ENCODE measurements at places on chromosomes 5 and 9.
A peak's percentile ranks its signal among the peaks of the same experiment; 100 is the strongest.

DNA sequence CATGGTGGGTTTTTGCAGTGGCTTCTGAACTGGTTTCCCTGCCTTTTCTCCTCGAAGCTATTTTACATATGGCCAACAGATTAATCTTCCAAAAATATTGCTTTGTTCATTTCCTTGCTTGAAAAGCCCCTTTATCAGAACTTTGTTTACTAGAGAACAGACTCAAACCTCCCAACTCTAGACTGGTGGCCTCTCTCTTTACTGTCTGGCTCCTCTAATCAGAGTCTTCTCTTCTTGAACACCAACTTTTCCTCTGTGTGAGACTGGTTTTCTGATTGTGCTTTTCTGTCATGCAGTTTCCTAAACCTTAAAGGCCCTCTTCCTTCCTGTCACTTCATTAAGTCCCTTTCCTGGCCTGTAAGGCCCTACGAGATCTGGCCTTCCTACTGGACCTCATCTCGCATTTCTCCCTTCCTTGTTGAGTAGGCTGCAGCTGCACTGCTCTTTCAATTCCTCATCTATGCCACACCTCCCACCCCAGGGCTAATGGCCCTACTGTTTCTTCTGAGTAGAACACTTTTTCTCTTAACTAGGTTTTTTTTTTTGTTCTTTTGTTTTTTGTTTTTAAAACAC is 5.7 kb downstream of the C9orf43 start:
- DNase-seq = no peak

DNA sequence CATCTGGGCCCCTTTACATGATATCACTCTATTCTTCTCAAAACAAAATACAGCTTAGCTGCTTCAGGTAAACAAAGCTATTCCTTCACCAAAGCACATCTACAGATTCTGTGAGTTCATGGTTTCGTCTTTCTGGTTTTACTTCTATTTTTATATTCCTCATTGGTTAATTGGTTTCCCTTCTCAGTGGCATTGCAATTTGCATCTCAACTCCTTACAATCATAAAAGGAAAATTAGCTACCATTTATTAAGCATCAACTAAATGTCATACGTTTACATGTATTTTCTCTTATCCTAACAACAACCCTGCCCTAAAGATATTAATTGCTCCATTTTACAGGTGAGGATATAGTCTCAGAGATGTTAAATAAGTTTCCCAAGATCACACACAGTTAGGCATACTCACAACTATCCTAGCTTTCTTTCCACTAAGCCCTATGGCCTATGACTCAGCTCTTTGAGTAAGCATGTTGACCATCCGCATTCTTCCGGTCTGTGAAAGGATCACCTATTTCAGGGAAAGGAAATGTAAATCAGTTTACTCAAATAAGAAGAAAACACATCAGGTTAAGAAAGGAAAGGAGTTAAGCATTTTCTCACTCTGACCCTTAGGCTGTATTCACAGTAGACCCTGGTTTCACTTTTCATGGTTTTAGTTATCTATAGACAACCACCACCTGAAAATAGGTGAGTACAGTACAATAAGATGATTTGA is 146.1 kb downstream of the CAAP1 start:
- DNase-seq = no peak

- no peak for DNase-seq
Observed at GRCh38 chr5:109016300-109016699, 268.6 kb downstream of the FER start.

- no peak for DNase-seq
Observed at GRCh38 chr5:144566747-144567420, 396.2 kb downstream of the KCTD16 start.

GRCh38 chr9:12818431-12819000 is 43.7 kb downstream of the LURAP1L start:
- no peak for DNase-seq

GRCh38 chr9:5848372-5848882 is 15.5 kb upstream of the ERMP1 start:
- DNase-seq = no peak

- no peak for DNase-seq
Observed at GRCh38 chr9:86322973-86323644, 31.1 kb downstream of the TUT7 start.

DNA sequence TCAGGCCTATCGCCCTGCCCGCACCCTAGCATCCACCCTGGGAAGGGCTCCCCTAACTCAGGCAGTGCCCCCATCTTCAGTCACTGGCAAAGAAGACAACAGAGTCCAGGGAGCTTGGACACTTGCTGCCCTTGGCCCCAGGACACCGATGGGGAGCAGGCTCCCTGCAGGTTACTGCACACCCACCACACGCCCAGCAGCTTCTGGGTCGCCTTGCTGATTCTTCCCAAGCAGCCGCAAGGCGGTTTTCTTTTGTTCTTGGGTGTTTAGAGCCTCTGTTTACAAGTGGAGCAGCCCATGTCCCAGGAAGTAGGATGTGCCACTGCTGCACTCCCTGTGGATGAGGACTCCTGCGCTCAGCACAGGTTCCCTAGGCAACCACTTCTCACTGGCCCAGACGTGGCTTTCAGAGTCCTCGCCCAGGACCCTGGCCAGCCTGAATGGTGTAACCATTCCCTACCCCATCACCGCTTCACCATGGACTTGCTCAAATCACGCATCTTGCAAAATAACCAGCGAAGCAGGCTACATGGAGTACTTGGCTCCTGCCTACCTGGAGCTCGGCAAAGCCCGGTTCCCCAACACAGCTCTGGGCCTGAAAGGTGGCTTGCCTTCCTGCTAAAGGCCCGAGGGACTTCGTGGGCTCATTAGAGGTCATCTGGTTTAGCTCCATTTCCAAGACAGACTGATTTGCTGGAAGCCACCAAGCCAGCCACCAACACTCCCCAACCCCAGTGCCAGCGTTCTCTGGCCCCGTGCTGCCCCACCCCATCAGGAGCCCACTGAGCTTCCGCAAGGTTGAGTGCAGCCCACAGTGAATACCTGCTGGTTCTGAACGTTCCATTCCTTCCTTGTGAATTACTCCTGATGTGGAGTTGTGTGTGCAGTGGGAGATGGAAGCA is 60.0 kb downstream of the PSMB7 start:
- no peak for DNase-seq

GRCh38 chr9:35374436-35374835 is 115.5 kb upstream of the RUSC2 start:
- no peak for DNase-seq

DNA sequence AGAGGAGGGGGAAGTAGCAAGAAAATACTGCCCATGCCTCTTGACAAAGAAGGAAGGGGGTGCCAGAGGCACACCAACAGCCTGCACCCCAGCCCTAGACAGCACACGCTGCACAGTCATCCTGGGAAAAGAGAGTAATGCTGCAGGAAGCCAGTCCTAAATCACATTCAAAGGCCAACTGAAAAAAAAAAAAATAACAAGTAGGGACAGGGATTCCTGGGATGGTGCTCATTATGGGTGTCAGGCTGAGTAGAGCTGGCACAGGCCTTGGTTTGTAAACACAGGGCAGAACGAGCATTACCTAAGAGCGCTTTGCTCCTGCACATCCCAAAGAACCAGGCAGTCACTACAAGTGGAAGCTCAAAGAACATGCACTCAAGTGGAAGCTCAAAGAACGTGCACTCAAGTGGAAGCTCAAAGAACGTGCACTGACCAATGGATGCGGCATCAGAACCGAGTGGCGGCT is 7.8 kb downstream of the RAPGEF1 start:
- no peak for DNase-seq

- DNase-seq = no peak
Observed at GRCh38 chr9:21502586-21502985, 20.5 kb upstream of the IFNE start.

DNA sequence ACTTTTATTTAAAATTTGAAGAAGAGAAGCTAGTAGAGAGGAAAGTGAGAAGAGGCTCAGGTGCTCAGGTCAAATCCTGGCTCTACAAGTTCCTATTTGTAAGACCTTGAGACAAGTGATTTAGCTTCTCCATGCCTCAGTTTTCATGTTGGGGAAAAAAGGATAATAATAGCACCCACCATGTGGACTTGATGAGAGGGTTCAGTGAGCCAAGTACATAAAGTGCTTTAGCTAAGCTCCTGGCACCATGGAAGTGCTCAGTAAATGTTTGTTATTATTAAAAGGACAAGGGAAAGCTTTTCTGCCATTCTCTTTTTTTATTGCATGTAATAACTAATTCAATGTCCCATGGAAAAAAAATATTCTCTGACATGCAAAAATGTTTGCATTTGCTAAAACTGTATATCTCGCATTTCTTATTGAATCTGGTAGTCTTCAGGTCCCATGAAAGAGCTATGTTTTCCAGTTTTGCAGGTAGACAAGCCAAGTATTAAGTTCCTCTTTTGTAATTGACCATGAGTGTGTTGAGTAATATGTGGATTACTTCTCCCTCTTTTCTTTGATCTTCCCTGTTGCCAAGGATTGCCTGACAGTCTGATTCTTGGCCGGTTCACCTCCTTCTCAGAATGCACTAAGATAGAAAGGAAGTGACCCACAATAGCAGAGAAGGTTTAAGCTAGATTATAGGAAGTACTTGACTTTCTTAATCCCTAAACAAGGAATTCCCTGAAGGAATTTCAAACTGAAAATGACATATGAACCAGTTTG is 45.6 kb upstream of the TRIM32 start:
- no peak for DNase-seq

- no peak for DNase-seq
Observed at GRCh38 chr5:99586878-99587277, 658.1 kb upstream of the CHD1 start.

- DNase-seq = no peak
Observed at GRCh38 chr5:76007904-76008303, 75.3 kb upstream of the SV2C start.

- no peak for DNase-seq
Observed at GRCh38 chr5:122180863-122181548, 51.7 kb downstream of the ZNF474 start.

DNA sequence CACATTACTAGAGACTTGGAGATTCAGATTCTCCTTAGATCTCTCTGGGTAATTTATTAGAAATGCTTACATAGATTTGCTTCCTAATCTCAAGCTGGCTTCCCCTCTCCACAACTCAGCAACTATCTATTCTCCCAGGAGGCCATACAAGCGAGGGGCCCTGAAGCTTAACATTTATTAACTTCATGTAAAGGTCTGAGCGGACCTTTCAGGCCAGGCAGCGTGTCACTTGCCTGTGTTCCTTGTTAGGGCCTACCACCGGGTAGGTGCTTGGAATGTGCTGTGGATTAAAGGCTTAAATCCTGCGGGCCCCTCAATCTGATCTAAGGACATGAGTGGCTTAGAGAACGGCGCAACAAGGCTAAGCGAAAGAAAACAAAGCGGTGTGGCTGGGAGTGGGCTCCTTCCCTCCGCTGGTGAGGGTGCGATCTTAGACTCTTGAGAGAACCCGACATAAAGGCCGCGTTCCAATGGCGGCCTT is 712 bp upstream of the HSPA4 start:
- no peak for DNase-seq

DNA sequence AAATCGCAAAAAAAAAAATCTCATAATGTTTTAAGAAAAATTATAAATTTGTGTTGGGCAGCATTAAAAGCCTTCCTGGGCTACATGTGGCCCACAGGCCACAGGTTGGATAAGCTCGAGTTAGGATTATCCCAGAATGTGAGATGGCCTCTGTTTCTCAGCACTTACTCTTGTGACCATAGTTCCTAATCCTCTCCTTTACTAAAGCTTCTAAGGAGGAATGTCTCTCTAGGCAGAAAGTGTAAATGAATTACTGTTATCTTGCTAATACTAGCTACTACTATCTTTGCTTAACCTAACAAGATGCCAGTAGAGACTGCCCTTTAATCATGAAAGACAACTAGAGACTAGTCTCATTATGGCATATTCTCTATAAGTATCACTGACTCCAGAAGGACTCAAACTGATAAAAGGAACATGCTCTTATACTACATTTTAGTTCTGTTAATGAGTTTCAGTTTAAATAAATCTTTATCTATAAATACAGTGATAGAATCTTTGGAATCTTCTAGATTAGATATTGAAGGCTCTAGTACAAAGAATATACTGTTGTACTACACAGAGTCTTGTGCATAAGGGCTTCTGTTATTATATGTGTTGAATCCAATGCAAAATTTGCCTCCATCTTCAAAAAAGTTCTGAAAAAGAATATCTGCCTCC is 13.8 kb downstream of the INVS start:
- no peak for DNase-seq

DNA sequence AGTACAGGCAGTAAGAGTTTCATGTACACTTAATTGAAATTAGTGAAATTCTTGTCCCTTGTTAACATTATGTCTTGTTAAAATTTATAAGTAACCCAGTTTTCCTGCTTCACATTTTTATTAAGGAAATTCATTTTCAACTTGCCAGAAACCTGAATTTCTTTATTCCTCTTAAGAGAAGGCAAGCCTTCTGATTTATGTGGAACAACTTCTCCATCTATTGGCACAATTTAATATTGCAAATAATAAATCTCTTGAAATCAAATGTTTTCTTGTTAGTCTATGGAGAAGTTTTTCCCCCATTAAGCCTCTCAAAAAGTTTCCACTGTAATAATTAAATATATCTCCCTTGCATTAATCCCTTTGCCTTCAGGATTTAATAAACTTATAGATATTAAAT is 33.8 kb upstream of the ACO1 start:
- DNase-seq = peak; percentile 28

- DNase-seq = no peak
Observed at GRCh38 chr5:78958672-78959445, 26.3 kb downstream of the ARSB start.

DNA sequence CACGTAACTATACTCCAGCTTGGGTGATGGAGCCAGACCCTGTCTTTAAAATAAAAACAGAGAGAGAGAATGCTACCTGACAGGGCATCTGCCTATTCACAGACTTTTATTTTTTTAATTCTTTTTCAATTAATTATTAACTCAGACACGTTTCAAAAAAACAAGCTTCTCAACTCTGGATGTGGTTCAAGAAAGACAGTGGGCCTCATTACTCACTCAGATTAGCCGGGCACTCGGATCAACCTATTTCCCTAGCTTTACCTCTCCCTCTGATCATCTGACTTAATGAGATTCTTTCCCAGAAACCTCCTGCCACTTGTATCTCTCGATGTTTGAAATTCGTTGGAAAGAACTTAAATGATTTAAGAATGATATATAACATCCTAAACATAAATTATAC is 134.1 kb downstream of the TRPM6 start:
- DNase-seq = no peak

GRCh38 chr5:142531977-142532780 is 153.7 kb downstream of the FGF1 start:
- no peak for DNase-seq
